ENCODE measurements at places on chromosomes 13 and 19.

- DNase-seq, result peak; percentile 100
These were observed 26.2 kb upstream of the MCF2L start for GRCh38 chr13:112942689-112943308.

- DNase-seq, result no peak
These were observed 3.6 kb downstream of the ZIC5 start for GRCh38 chr13:99967869-99968520.

DNA sequence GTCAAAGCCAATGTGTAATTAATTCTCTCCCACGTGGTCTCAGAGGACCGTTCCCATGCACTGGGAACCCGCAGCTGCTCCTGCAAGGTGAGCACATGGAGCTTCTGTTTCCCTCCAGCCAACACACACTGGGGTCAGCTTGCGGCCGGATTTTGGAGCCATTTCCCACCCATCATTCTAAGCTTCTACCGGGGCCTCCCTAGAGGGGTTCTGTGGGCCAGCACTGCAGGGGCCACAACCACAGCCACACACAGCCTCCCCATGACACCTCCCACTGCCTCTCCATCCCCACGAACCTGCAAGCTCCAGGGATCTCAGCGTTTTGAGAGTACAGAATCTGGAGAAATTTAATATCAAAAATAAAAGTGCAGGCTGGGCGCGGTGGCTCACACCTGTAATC, 120.7 kb upstream of the SOX1 start:
- DNase-seq, result peak; percentile 22

DNA sequence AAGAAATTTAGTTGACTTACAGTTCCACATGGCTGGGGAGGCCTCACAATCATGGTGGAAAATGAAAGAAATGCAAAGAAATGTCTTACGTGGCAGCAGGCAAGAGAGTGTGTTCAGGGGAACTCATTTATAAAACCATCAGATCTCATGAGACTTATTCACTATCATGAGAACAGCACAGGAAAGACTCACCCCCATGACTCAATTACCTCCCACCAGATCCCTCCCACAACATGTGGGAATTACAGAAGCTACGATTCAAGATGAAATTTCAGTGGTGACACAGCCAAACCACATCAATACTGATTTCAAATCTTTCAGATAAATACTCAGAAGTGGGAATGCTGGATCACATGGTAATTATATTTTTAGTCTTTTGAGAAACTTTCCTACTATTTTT, 1357.9 kb downstream of the SLITRK5 start:
- no peak for DNase-seq

DNA sequence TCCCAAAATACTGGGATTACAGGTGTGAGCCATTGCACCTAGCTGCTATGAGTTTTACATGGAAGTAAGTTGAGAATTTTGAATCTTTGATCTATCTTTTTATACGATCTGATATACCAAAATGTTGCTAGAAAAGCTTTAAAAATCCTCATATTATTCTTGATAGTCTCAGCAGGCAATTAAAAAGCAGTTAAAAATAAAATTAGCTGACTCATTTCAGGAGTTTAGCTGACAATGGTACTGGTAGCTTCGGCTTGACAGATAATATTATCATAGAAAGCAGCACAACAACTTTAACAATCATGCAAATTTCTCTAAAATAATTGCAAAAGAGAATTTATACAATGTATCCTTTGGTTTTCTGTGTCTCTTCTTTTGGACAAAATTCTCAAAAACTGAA, 9.6 kb upstream of the FOXO1 start:
- DNase-seq, result no peak

DNA sequence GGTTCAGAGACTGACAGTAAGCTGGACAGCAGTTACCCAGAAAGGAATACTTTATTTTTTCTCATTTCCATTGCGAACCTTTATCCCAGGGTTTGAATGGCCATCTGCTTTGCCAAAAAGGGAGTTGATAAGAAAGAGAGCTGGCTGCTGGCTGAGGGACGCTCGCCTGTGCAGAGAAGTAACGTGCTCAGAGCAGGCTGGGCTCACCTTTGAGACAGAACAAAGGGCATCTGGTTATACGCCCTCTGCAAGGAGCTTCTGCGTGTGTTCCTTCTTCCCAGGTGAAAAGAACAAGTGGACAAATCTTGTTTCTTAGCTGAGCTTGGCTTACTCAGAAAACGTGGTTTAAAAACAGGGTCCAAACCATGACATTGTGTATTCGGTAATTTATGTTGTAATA, 47.4 kb downstream of the EFNB2 start:
- no peak for DNase-seq

DNA sequence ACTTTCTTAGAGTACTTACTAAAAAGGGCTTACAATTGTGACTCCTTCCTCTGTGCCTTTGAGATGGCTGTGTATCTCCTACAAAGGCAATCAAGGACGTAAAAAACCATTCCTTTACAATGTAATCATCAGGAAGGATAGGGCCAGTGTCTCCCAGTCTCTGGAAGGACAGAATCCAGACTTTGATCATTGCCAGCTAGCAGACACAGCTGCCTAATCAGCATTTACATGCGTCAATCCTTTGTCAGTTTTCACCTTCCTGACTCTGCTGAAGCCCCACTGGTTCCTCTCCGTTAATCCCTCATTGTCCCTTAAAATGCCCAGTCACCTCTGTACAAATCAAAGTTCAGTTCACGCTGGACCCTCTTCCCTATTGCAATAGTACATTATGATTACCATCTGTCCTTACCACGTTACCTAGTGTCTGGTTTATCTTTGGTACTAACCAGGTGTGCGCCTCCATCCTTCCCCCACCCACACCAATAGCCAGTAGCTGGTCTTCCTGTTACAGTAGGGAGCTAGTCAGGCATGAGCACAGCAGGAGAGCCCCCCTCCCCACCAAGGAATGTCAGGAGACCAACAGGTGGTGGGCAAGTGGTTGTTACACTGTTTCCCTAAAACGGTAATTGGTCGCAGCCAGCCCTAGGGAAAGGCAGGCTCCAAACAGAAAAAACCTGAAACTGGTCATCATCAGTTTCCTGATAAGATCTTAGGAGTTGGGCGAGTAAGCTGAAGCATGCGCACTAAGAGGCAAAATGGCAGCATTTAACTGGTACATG, 49.7 kb downstream of the TGDS start:
- DNase-seq, result no peak

- DNase-seq, result no peak
These were observed 74.1 kb downstream of the ABCC4 start for GRCh38 chr13:95226932-95227695.

DNA sequence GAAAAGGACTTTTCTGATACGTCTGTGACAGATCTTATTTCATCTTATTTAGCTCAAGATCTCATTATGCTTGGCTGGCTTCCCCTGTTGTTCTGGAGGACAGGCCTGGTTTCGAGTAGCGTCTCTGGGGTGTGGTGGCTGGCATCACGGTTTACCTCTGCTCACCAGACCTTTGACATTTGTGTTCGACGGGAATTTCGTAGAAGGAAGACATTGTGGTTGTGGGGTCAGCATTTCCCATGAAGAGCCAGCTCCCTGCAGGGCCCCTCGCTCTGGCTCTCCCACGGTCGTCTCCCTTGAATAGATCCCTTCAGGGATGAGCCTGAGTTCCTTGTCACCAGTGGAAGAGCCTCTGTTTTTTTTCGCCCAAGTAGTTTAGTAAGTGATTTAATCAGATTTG, 78.6 kb upstream of the TEX29 start:
- DNase-seq, result no peak

GRCh38 chr19:1616396-1616795, 11.1 kb upstream of the UQCR11 start:
- DNase-seq, result no peak
